ENCODE measurements at places on chromosomes 12 and 14.

DNA sequence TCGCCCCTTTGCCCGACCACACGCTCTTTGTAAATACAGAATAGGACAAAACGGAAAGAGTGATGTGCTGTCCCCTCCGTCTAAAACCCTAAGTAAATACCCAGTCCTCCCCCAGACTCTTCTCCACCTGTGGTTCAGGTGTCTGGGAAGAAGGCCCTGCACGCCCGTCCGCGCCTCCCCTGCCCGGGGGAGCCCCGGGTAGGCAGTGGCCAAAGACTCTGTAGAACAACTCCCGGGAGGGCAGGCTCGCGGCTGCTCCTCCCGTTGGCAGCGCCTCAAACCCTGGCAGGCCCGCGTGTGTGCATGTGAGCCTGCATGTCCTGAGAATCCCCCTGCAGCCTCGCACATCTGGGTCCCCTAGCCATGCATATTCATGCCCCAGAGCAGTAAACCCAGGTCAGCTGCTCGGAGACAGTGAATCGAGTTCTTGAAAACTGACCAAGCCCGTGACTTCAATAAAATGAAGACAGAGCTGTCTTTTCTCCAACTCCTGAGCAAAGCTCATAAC, 165.8 kb downstream of the MON2 start:
- no peak for DNase-seq

GRCh38 chr12:28933864-28934527, 215.1 kb upstream of the FAR2 start:
- no peak for DNase-seq

- DNase-seq: no peak
Measured at GRCh38 chr12:11689591-11690186, 40.2 kb downstream of the ETV6 start.

DNA sequence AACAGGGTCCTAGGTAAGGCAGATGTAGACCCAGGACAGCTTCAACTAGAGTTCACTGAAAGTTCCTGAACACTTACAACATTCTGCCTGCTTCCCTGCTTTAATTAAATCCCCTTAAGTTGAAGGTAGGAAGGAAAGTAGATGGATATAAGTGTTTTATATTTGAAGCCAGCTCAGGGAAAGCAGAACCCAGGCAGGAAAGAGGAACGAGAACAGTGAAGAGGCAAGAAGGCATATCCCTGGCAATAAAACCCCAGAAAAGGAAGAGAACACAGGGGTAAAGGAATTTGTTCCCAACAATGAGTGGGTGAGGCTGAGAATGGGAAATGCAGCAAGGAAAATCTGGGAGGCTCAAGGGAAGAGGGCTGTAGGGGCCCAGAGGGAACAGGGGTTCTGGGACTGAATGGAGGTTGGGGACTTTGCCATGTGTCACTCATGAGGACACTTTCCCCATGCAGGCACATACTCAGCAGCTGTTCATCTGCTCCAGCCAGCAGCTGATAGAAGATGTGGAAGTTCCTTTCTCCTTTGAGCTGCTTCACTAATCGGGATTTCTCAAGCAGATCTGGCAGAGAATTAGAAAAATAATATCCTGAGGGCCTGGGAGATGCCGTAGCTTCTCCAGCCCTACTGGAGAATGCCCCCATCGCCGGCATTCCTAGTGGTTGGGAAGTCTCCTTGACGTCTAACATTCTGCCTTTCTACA, 3.7 kb downstream of the MYO1A start:
- DNase-seq: no peak

All from fibroblast of skin of left biceps (primary cell).